Natural killer cell treated with Interleukin-12 subunit alpha and Interleukin-12 subunit beta and Interleukin-15 and Interleukin-18, amount 100 ng/mL, for 72 hours (primary cell): ENCODE measurements at places on chromosomes 13 and 19. TPM values are rescaled to one million over a fixed set of nuclear protein-coding genes. Genes with fewer than 3 reads are reported as not detected.

PPM1N gene
- 3.2 TPM for total RNA-seq

KLF1 gene
- 0.89 TPM for total RNA-seq

DNA sequence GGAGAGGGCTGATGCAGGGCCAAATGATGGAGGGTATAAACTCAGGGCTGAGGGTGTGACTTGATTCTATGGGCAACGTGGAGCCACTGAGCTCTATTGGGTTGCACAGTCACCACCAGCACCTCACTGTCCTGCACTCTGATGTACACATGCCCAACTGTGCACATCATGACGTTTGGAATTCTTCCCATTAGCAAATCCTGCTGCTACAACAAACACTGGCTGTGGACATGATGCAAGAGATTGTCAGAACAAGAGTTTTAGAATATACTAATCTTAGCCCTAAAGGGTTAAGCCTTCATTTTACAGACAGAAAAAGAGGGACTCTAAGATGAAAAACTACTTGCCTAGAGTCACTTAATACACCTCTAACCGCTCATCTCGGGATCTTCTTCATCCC lies 2.4 kb upstream of the TTYH1 start:
- peaks cover 24% of the 10 kb centered on the region for H3K27me3 ChIP-seq
- H3K36me3 ChIP-seq, result peaks cover 22% of the 10 kb centered on the region
- DNase-seq, result no peak
- H3K4me1 ChIP-seq, result peaks cover 21% of the 10 kb centered on the region
- no peak overlapping the region for H3K27ac ChIP-seq
- H3K4me3 ChIP-seq, result no peak overlapping the region

GRCh38 chr13:111359237-111359915 lies 38.9 kb downstream of the TEX29 start:
- no peaks in the 10 kb centered on the region for H3K4me1 ChIP-seq
- peaks cover 9% of the 10 kb centered on the region for H3K27me3 ChIP-seq
- H3K27ac ChIP-seq, result no peak overlapping the region

DNA sequence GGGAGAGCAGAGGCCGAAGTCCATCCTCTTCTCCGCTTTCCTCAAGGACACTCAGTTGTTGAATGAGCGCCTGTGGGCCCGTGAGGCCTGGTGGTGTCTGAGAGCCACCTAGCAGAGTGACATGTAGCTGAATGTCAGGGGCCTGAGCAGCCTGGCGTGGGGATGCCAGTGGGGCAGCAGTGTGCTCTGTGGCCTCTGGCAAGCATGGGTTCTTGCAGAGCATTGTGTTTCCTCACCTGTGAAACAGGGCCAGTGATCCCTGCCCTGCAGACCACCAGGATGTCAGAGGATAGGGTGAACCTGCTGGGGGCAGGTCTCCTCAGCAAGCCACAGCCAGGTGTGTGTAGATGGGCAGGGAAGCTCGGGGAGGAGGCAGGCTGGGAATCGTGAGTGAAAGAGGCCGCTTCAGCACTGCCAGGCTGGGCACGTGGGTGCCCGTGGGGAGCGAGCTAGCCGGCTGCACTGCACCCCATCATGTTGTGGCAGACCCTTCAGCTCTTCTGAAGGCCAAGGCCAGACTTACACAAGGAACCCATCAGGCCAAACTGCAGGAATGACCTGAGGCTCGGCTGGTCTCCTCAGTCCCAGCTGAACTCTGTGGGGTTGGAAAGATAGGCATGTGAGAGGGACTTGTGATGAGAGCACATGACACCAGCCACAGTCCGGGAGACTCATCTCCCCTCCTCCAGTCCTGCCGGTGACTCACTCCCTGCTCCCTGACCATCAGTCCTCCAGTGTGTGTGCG lies 5.0 kb downstream of the PPP1R37 start:
- no peaks in the 10 kb centered on the region for H3K27me3 ChIP-seq
- DNase-seq, result no peak
- H3K27ac ChIP-seq, result no peak overlapping the region
- peaks cover 55% of the 10 kb centered on the region for H3K4me1 ChIP-seq

NOVA2 gene
- total RNA-seq, result not detected

DNA sequence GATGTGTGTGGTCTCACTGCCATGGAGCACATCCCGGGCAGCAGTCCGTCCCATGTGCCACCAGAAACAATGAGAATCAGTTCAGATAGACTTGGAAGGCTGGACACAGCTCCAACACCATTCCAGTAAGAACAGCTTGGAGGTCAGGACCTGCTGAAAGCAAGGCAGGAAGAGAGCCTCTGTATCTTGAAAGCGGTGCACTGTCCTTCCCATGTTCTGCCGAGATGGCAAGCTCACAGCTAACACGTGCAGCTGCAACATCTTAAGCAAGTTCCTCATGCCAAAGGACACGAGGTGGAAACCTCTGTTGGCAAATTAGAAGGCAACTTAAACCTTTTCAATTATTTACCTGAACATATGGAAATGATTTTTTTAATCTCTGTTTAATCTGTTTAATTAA lies 175.4 kb downstream of the DLEU7 start:
- H3K4me3 ChIP-seq, result no peak overlapping the region
- peaks cover 21% of the 10 kb centered on the region for H3K27me3 ChIP-seq
- peaks cover 6% of the 10 kb centered on the region for H3K36me3 ChIP-seq
- DNase-seq, result no peak
- no peak overlapping the region for H3K27ac ChIP-seq
- no peaks in the 10 kb centered on the region for H3K4me1 ChIP-seq

DNA sequence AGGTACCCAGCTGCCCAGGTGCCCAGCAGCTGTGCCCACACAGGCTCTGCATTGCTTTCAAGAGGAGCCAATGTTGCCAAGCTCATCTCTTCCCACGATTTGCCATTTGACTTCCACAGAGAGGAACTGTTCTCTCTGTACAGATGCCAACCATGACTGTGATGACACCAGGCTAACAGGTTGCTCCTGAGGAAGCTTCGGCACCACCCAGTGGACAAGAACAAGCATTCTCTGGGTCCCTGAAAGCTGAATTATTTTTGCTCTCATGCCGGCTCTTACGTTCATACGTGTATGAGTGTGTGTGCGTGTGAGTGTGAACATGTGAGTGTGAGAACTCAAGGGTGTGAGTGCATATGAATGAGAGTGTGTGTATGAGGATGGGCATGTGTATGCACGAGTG lies 535.2 kb downstream of the LIG4 start:
- no peaks in the 10 kb centered on the region for H3K36me3 ChIP-seq
- no peak overlapping the region for H3K27ac ChIP-seq
- no peak overlapping the region for H3K4me3 ChIP-seq
- H3K4me1 ChIP-seq, result no peaks in the 10 kb centered on the region
- no peaks in the 10 kb centered on the region for H3K27me3 ChIP-seq

DNA sequence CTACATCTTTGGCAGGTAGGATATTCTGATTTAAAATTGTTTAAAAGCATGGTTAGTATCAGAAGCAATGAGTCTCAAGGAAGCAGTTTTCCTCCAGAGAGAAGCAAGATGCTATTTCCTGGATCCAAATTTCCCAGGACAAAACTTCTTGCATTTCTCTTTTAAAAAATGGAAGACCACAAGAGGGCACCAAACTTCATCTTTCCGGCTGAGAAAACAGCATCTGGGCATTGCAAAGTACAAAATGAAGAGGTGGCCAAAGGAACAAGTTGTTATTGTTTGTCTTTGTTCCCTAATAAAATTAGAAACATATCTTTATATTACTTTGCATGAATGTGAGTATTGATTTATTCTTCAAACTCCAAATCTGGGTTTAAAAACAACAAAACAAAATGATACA lies 60.0 kb upstream of the LRCH1 start:
- no peaks in the 10 kb centered on the region for H3K36me3 ChIP-seq
- H3K27me3 ChIP-seq, result peaks cover 10% of the 10 kb centered on the region
- no peaks in the 10 kb centered on the region for H3K4me1 ChIP-seq
- no peak overlapping the region for H3K4me3 ChIP-seq

DNA sequence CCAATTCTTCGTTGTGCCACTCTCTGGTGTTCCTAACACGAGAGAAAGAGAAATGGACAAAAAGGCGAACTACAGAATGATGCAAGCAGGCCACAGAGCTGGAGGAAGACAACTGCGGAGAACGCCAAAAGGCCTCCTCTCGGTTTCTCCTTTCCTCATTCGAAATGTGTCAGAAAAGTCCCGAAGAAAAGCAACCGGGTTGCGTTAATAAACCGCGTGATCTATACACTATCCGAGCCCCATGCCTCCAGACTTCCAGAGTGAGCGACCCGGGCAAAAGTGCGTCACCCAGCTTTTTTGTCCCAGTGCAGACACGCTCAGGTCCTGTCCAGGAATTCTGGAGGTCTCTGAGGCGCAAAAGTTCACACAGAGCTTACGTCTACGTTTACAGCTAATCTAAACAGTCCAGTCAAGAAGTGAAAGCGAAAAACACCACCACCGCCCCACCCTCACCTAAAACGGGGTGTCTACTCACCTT lies 413 bp downstream of the N4BP2L2 start:
- peaks cover 29% of the 10 kb centered on the region for H3K36me3 ChIP-seq
- peak; percentile 75 for DNase-seq
- H3K27ac ChIP-seq, result peak overlapping the region; percentile 92
- H3K4me1 ChIP-seq, result peaks cover 43% of the 10 kb centered on the region
- peak overlapping the region; percentile 99 for H3K4me3 ChIP-seq

DNA sequence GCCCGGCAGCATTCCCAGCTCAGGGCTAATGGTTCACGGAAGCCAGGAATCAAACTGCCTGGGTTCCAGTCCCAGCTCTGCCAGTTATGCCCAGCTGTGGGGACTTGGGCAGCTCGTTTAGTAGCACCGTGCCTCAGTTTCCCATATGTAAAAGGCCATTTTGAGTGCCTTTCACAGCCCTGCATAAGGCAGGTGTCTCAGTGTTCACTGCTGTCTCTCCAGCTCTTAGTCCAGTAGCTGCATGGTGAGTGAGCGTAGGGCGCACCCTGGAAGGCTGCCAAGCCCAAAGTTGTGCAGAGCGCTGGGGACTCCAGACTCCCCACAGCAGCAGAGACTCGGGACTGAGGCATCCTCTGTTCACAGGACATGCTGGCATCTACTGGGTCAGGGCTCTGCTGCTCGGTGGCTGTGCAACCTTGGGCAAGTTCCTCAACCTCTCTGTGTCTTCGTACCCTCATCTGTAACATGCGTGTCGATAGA lies 5.5 kb downstream of the RPL28 start:
- H3K27ac ChIP-seq, result no peak overlapping the region
- no peaks in the 10 kb centered on the region for H3K27me3 ChIP-seq
- DNase-seq, result peak; percentile 54

GRCh38 chr19:33211794-33212435 lies 13.7 kb downstream of the SLC7A10 start:
- no peak overlapping the region for H3K4me3 ChIP-seq
- no peak for DNase-seq
- no peak overlapping the region for H3K27ac ChIP-seq
- no peaks in the 10 kb centered on the region for H3K27me3 ChIP-seq
- H3K36me3 ChIP-seq, result no peaks in the 10 kb centered on the region
- H3K4me1 ChIP-seq, result no peaks in the 10 kb centered on the region

MAST3 gene
- total RNA-seq, result 31.4 TPM

IGFL1 gene
- not detected for total RNA-seq
